ENCODE measurements at places on chromosomes 2 and 18.

GRCh38 chr18:78113136-78113939 is 863.7 kb downstream of the GALR1 start:
- no peak for DNase-seq

GRCh38 chr2:237669628-237670392 is 42.4 kb downstream of the LRRFIP1 start:
- peak; percentile 82 for DNase-seq

GRCh38 chr2:20589975-20590703 is 60.8 kb downstream of the HS1BP3 start:
- no peak for DNase-seq

- no peak for DNase-seq
These were observed 29.4 kb upstream of the GMPPA start for GRCh38 chr2:219469186-219469724.

DNA sequence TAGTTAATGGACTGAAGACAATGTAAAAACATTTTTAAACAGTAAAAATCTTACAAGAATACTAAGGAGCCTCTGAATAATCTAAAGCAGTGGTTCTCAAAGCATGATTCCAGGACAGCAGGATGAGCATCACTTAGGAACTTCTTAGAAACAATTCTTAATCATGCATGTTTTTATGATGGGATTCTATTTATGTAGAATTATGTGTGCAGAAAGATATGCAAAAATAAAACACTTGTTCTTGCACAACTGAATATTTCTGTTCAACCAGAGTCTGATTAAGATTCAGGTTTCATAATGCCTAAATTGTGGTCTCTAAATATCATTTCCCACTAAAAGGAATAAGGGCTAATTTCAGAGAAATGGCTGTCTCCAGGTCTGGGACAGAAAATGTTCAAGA is 69.2 kb upstream of the MTIF2 start:
- DNase-seq = no peak

GRCh38 chr2:219507581-219508443 is 6.5 kb upstream of the ASIC4 start:
- no peak for DNase-seq

DNA sequence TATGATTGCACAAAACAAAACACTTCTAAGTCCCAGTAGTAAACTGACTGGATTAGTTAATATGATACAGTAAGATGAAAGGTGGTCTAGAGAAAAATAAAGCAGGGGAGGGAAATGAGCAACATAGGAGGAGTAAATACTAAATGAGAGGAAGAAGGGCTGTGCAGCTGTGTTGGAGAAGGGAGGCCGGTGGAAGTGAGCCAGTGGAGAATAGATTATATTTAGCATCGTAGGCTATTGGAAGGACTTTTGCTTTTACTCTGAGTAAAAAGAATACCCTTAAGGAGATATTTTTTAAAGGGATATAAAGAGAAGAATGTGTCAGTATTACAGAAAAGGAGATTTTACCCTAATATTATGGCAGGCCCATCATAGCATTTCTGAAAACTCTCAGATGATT is 12.7 kb downstream of the WDR75 start:
- DNase-seq = no peak

DNA sequence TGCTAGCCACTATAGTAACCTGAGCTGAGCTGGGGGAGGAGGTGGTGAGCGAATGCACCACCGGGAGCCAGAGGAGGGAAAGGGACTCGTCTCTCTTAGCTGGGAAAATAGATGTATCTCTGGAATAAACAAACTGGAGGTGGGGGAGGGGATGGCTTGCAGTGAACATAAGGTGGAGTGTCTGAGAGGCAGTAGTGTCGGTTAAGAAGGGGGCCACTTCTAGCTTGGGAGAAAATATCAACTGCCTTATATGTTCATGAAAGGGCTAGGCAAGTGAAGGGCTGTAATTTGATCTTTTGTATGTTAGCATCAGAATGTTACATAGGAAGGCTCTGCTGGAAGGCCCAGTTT is 2.2 kb downstream of the SETBP1 start:
- DNase-seq = peak; percentile 53

DNA sequence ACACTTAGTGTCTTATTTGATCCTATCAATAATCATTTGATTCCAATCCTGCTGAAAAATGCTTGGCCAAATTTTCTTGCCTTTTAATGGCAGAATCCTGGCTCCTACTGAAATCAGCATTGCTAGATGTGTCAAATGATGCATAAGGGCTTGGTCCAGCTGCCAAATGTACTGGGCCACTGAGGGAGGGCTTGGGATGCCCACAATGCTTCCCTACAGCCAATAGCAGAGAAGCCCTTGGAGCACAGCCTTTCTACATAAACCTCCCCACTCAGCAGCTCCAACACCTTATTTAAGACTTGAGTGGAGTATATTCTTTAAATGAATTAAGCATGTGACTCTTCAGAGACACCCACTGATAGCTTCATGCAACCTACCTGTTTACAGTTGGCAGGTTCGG is 3.6 kb downstream of the ALK start:
- no peak for DNase-seq

- DNase-seq = peak; percentile 52
These were observed 56.6 kb downstream of the RPL37A start for GRCh38 chr2:216555274-216555673.

GRCh38 chr2:207567671-207568070 is 37.9 kb downstream of the CREB1 start:
- no peak for DNase-seq

DNA sequence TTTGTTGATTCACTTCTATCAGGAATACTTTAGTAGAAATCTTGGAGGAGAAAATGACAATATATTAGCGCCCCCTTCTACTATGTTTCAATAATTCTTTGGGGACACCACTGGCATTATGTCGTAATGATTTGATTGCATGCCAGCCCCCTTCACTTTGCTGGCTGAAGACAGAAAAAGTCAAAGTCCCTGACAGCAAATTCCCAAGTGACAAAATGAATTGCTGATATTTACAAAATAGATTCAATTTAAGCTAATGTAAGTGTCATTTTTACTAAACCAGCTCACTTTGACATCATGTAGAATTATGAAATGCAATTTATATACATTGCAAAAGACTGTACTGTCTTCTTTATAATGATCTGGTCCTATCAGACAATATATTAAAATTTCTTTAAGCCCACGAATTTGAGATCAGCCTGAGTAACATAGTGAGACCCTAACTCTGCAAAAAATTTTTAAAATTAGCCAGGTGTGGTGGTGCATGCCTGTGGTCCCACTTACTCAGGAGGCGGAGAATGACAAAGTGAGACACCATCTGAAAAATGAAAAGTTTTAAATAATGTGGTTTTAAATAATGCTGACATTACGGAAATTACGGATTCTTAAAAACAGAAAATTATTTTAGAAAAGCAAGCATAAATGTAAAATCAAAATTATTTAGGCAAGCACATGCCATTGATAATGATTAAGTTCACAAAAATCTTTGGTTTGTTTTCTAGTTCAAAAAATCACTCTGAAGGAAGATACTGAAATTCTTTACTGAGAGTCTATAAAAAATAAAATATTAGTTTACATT is 520.1 kb upstream of the PKDCC start:
- no peak for DNase-seq

- DNase-seq = no peak
These were observed 137.3 kb upstream of the GLI2 start for GRCh38 chr2:120598416-120598815.

DNA sequence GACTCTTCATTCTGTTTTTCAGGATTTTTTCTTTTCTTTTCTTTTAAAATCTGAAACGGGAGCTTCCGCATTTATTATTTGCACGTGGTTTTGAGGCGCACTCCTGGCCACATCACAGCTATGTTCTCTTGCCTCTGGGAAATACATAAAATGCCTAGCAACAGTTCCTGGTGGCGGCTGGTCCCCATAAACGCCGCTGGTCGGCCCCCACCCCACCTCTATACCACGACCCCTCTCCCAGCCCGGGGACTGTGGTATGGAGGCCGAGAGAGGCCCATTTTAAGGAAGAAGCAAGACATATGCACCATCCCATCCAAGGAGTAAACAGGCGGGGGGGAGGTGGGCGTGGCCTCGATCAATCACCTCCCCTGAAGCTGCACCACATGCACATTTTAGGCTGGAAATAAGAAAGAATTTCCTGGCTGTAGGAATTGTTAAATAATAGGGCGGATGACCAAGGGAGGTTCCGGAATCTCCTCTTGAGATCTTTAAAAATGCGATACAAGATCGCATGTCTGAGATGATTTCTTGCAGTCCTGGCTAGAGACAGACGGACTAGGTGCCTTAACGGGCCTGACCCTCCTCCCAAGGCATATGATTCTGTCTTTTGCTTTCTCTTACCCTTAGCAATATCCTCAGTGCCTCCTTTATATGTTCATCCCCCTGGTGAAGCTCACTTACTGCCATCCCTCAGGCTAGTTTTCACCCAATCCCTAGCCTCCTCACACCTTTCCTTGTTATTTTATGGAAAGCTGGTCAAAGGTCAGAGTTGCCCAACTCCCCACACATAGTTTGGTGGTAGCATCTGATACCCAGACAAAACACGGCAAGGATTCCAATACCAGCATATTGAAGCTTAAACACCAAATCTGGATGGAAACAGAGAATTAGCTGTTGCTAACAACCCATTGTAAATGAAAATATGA is 82.4 kb downstream of the BCL2 start:
- DNase-seq = no peak

- no peak for DNase-seq
These were observed 101.7 kb upstream of the NOSTRIN start for GRCh38 chr2:168700615-168701245.

- DNase-seq = no peak
These were observed 66.5 kb downstream of the ASXL3 start for GRCh38 chr18:33644494-33644893.

DNA sequence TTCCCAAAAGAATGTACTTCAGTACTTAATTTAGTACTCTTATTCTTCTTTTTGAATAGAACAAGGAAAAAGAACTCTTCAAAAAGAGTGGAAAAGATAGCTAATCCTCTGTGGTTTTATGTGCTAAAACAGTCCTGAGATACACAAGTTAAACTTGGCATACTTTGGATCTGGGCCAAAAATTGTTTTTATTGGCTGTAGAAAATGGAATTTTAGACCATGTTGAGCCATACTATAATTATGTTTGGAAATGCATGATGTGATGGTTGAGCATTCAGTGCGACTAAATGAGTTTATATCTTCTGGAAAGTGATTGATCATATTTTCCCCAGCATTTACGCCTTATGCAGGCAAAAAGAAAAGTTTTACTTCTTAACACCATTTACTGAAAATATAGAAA is 18.0 kb upstream of the PDE1A start:
- no peak for DNase-seq

DNA sequence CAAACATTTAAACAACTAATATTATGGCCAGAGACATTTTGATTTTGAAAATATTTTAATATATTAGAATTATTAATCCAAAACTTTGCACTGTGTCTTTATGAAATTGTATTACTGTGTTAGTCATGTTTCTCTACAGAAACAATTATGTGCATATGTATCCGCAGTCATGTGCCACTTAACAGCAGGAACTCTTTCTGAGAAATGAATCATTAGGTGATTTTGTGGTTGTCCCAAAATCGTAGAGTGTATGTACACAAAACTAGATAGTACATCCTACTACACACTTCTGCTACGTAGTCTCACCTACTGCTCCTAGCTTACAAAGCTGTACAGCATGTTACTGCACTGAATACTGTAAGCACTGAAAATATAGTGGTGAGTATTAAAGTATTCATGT is 479.2 kb upstream of the DSEL start:
- no peak for DNase-seq

DNA sequence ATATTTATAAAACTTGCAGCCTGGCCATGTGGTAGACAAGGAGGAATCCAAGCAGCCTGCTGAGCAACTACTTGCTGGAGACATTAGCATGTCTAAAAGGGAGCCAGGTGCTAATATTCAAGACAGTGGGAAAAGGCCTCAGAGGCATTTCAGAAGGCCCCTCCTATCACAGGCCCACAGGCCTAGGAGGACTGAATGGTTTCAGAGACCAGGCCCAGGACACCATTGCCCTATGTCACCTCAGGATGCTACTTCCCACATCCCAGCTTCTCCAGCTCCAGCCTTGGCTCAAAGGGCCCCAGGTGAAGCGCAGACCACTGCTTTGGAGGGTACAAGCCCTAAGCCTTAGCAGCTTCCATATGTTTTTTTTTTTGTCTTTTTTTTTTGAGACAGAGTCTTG is 39.0 kb downstream of the TPRKB start:
- no peak for DNase-seq

- DNase-seq = no peak
These were observed 119.3 kb upstream of the SIX2 start for GRCh38 chr2:45128580-45128997.

DNA sequence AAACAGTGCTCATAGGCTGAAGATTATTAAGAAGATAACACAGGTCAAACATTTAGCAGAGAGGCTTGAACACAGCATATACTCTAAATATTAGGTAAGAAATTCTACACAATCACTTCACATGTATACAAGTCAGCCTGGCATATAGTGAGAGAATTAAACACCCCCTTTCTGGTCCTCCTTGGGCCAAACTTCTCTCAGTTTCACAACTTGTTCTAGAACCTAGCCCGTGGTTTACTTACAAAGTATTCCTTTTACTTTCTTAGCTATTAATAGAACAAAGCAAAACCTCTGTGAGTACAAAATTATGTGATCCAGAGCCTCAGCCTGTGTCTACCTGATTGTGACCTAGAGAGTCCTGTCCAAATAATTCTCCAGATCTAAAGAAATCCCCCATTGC is 562.8 kb downstream of the TNS1 start:
- DNase-seq = no peak

DNA sequence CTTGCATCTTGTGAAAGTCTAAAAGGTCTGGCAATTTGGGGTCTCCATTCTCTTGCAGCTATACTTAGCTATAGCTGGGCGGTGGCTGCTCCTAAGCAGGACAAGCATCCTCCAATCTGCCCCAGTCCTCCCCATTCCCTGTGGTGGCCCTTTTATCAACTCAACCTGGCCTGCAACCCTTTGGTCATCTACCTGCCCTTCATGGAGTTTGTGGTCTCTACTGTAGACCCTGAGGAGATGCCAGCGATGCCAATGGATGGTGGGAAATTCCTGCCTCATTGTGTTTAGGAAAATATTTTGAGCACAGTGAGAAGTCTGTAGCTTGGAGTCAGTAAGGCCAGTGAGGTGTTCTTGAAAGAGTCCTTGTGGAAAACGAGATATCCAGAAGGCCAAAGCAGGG is 143.4 kb downstream of the CAPN13 start:
- no peak for DNase-seq

GRCh38 chr2:66803726-66804125 is 368.8 kb downstream of the MEIS1 start:
- no peak for DNase-seq

DNA sequence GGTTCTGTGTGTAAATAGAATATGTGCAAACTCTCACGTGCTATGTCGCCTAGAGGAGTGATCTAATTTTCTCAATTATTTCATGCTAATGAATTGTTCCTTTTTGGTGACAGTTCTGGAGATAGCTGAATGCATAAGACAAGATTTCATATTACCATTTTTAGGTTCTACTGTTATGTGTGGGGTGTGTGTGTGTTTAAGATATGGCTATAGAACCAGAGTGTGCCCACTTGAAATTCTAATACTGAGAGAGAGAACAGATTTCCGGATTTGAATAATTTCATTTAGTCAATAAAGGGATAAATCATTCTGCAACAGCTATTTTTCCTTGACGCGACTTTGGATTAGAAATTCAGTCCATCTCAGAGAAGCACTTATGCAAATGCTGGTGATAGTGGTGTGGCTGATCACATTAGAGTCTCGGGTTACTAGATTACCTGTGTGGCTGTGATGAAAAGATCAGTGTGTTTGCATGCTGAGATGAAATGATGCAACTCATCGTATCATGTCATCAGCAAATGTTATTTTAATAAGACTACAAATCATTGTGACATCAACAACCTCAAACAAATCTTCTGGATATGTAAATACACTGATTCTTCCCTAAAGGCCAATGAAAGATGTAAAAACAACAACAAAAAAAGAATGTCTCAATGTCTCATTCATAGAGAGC is 415.9 kb downstream of the EPHA4 start:
- DNase-seq = no peak
